ENCODE measurements at places on chromosomes 12 and 14.

DNA sequence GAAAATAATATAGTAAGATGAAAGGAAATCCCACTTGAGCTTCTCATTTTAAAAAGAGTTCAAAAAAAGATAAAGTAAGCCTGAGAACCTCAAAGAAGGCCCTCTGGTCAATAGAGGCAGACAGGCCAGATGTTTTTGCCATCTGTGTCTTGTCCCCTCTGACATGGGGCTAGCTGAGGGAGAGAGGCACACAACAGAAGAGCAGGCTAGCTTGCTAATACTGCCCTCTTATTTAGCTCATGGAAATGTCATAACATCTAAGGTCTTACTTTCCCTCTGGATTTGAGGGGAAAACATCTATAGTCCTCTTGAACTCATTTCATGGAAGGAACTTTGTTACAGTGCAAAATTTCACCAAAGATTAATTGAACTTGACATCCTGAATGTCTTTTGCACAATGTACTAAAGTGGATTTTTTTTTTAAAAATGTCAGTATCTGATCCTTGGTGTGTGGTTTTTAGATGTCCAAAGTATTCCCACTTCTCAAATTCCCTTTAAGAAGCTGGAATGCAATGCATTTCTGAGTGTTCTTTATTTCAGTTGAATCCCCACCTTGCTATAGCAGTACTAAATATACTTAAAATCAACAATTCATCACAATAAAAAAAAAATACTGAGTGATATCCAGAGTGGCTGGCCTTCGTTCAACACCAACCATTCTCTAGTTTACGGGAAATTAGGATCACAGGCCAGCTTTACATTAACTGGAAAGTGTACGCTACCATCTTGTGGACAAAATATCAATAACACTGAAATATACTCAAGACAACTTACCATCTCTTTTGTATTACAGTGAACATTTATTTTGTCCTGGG is 176.7 kb downstream of the PAH start:
- DNase-seq = no peak

GRCh38 chr14:100825713-100826331 is at the start of gene MEG3:
Gene MEG3, plus strand, starts transcription at chr14:100826118.
- DNase-seq = peak; percentile 73

DNA sequence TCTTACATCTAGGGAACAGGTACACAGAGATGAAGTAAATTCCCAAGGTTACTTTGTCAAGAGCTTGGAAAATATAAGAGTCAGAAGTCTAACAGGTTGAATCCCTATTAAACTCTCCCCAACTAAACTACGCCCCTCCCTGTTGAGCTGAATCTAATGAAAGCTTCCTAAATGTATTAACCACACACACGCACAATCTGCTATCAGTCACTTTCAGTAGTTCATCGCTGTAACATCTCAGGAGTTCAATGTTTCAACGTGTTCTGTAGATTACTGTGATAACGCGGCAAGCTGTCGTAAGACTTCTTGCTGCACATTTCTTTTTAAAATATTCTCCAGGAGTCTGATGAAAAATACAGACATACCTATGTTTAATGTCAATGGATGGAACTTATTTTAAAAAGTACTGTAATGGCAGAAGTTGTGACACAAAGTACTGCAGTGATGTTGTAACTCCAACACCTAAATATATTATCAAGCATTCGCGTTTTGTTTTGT is 612 bp upstream of the SLC25A3 start:
- no peak for DNase-seq

GRCh38 chr14:56137849-56138248 is 19.6 kb downstream of the PELI2 start:
- DNase-seq = no peak

DNA sequence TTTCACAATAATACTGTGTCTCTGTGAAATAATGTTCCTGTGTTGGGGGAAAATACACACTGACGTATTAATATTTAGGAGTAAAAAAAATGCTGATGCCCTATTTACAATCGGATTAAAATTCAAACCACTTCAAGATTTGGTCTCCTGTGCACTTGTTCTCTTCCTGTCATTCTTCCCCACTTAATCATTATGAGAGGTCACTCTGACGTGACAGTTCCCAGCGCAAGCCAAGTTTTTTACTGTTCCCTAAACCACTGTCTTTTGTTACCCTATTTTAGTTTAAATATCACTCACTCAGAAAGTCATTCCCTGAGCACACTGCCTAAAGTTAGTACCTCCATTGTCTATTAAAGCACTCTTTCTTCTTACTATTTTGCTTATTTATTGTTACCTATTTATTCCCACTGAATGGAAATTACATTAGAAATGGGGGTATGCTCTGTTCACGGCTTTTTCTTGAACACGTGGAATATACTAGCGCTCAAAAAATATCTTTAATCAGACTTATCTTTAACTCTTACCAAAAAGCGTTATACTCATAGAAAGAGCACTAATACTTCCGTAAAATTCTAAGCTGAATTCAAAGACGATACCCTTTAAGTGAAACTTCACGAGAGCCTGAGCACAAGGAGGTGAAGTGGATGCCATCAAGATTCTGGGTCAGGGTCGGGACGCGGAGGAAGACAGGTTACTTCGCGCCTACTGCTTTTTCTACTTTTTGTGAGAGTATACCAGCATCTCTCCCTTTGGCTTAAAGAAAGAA is 670 bp upstream of the PSMA3 start:
- DNase-seq = no peak

All from ELF-1 (cell line).